Fibroblast of mammary gland (primary cell): ENCODE measurements at places on chromosomes 6 and 20.

DNA sequence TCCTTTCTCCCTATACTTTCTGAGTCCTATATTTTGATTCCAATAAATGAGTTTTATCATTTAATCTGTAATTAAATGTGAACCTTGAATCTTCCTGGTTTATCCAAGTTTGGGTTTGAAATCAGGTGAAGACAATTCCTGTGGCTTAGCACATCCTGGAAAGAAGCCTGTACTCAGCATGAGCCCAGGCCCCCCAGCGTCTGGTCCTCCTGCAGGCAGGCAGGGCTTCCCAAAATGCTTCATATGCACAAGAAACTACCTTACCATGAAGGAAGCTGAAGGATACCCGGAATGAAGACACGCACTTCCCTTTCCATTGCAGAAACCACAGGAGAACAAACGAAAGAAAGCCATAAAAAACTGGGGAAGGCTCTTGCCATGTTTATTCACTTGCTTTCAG is 157.4 kb upstream of the PDE10A start:
- DNase-seq: no peak

- DNase-seq: no peak
Measured at GRCh38 chr6:128659276-128659675, 138.9 kb upstream of the PTPRK start.

DNA sequence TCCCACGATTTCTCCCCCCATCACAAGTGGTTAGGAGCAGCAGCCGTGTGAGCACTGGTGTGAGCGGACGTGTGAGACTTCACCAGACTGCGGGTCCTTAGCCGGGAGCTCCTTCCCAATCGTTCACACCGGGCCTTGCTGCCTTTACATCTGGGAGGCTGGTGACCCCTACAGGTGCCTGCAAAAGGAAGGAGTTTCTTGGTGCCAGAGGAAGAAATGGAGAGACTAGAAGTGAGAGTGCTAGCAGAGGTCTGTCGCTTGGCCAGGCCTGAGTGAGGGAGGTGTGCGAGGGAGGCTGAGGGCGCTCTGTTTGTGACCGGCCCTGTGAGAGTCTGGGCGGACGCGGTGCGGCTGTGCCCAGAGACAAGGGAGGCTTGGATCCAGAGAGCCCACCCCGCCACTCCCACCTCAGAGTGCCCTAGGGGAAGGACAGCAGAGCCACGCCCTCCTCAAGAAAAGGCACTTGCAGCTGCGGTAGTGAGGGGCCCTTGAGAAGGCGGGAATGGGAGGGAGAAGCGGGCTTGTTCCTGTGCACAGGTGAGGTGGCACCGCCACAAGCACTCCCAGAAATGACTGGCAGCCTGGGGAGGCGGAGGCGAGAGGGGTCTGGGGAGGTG is 10.0 kb upstream of the ARMC2 start:
- peak; percentile 20 for DNase-seq

- DNase-seq: no peak
Measured at GRCh38 chr20:57829805-57830514, 120.1 kb upstream of the PMEPA1 start.

- peak; percentile 10 for DNase-seq
Measured at GRCh38 chr6:106156863-106157262, 70.7 kb downstream of the PRDM1 start.

DNA sequence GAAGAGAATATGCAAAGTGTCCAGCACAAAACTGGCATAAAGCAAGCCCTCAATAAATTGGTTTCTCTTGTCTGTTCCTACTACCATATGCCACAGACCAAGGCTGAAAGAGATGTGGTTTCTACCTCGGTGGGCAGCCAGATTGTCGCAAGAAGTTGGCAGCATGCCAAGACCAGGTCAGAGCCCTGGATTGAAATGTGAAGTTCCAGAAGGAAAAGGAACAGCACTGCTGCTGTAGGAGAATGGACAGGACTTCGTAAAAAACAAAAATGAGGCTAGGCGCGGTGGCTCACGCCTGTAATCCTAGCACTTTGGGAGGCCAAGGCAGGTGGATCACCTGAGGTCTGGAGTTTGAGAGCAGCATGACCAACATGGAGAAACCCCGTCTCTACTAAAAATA is 22.1 kb downstream of the MRPL14 start:
- no peak for DNase-seq

GRCh38 chr6:167148997-167149396 is 8.8 kb downstream of the GPR31 start:
- DNase-seq: no peak

GRCh38 chr6:38153076-38153797 is 333.7 kb downstream of the ZFAND3 start:
- no peak for DNase-seq

DNA sequence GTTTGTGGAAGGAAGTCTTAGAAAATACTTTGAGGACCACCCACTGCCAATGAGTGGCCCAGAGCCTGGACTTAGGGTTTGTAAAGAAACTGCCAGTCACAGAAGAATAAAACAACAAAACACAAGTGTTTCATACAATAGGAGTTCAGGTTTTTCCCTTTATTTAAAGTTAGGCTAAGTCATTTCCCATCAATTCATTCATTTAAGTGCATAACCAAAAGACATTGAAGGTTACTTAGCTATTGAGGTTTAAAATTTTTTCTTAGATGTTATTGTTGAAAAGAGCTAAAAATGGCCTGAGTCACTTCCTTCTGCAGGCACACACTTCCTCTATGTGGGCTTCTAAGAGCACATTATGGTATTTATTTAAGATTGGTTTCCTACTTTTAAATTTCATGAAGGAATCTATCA is 54.2 kb downstream of the ARMC2 start:
- DNase-seq: peak; percentile 22

DNA sequence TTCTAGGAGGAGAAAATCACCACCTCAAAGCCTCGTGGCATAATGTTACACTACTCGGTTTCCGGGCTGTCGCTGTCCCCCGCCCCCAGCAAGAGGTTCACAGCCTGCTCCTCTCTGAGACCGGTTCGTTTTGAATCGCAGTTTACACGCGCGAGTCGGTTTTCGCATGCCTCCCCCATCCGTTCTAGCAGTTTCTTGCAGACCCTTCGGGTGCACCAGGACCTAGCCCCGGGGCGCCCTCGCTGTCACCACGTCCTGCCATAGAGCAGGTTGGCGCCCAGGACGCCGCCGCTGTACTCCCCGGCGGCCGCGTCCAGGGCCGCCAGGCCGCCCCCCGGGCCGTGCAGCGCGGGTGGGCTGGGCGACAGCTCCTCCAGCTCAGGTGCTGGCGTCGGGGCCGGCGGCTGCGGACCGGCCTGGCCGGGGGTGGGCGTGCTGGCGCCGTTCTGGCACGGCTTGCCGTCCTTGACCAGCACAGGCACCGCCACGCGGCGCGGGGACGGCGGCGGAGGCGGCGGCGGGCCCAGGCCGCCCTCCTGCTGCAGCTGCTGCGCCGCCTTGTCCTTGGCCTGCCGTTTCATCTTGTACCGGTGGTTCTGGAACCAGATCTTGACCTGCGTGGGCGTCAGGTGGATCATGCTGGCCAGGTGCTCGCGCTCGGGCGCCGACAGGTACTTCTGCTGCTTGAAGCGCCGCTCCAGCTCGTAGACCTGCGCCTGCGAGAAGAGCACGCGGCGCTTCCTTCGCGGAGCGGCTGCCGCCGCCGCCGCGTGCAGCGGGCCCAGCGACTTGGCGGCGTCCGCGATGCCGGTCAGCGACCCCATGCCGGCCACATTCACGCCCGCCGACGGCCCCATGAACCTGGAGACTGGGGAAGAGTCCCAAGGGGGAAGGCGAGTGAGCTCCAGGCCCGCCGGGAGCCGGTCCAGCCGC is 1.4 kb downstream of the NKX2-4 start:
- no peak for DNase-seq

DNA sequence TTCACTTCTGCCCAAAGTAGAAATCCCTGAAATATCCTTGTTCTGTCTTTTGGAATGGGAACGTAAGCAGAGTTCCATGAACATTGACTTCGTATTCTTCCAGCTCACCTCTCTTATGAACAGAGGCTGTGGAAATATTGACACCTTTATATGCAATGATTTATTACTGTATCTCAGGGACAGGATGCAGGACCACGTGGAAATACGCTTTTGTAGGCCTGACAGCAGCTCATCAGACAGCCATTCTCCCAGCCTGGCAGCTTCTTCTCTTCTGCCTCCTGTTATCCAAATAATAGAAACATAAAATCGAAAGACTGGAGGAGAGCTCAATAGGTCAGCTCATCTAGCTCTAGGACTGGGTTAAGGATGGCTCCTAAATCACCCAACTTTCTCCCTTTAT is 106.2 kb upstream of the DTNBP1 start:
- DNase-seq: no peak
